Stimulated activated CD4-positive, alpha-beta T cell treated with anti-CD3 and anti-CD28 coated beads, Interleukin-1b, Interleukin-23, amount 100 ng/mL, for 1 hour (primary cell): ENCODE measurements at places on chromosomes 16 and 17.
A peak's percentile ranks its signal among the peaks of the same experiment; 100 is the strongest.

DNA sequence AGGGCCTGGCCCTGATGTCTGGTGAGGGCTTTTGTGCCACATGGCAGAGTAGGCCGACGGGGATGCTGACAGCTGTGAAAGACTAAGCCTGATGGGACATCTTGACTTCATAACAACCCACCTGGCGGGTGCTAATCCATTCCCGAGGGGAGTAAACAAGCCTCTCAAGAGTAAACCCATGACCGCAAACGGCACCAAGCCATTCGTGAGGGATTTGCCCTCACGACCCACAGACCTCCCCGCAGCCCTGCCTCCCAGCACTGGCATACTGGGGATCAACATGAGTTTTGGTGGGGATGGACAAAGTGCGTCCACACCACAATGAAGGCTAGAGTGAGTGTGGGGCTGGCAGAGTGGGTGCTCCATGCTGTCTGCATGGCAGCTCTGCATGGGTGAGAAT lies 11.7 kb downstream of the RNF213 start:
- no peak for DNase-seq

GRCh38 chr17:39231591-39232551 lies 6.1 kb upstream of the STAC2 start:
- peak; percentile 36 for DNase-seq

GRCh38 chr16:27549464-27549745 lies 308 bp downstream of the GTF3C1 start:
- peak; percentile 3 for DNase-seq

GRCh38 chr16:26768385-26769010 lies 298.2 kb upstream of the C16orf82 start:
- DNase-seq: no peak

- no peak for DNase-seq
These were observed 28.4 kb downstream of the SLC25A10 start for GRCh38 chr17:81740395-81740961.

DNA sequence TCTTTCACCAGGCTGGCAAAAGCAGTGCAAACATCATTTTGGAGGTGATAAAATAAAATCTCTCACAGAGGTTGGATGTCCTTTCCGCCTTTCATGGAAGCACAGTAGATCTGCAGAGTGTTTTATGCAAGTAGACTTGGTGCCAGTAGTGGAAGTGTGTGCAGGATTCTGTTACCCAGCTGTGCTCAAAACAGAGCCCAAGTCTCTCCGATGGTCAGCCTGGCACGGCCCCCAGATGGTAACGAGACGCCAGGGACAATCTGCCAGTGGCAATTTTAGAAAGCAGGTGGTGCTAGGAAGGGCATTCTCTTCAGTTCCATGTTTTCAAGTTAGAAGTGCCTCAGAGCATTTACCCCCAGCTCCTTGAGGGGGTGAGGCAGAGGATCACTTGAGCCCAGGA lies 1.5 kb upstream of the MTHFSD start:
- no peak for DNase-seq

DNA sequence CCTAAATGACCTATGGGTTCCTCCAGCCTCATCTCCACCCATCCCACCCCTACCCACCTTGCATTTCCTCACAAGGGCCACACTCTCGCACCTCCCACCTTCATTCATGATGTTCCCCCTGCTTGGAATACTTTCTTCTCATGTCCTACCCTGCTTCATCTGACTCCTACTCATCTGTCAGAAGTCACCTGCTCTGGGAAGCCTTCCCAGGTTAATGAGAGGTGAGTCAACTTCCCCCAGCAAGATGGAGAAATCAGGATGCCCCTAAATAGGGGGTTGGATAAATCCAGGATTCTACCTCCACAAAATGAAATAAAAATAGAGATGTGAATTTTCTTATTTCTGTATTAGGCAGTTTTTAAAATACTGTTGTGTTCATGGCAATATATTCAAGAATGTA lies 51.0 kb upstream of the WSB1 start:
- DNase-seq: no peak

DNA sequence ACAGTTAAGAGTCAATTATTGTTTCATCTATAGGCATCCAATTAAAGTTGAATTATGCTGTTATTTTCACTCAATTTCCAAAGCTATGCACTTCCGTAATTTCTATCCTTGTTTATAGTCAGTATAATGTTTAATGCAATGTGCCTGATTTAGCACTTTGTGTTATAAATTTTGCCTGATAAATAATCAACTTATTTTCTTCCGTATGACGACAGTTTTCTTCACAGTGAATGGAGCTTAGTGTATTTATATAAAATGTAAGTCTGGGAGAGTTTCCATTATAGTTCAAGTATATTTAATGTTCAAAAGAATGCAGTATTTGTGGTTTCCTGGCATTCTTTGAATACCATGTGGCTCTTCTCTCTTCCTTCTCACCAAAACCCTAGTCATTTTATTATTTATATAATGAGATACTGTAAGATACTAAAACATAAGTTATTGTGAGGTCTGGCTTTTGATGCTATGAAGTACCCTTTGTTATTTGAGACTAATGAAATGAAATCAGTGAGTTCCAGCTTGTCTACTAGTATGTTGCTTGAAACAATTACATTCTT lies 240.6 kb downstream of the PRKCA start:
- no peak for DNase-seq

DNA sequence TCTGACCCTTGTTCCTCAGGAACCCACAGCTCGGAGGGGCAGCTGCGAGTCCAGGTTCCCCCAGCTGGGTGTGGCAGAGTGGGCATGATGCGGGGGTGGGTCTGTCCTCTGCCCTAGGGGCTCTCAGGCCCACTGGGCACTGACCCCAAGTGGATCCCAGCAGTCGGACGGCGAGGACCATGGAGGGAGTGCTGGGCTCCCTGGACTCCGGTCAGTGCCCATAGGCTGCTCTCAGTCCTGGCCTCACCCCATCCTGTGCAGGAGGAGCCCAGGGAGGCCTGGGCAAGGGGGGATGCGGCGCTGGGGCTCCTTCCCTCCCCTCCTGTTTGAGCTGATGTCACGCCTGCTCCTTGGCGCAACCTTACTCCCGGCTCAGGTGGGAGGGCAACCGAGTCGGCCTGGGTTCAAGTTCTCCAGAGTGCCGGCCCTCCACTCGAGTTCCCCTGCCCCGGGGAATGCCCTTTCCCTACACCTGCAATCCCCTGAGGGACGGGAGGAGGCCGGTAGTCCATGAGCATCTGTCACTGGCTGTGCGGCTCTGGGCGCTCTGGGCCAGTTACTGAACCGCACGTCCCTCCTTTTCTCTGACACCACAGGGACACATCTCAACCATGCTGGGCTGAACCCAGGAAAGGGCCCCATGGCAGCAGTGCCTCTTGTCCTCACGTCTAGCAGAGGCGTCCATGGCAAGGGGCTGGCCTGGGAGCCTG lies 52.6 kb upstream of the ACSF3 start:
- DNase-seq: no peak

DNA sequence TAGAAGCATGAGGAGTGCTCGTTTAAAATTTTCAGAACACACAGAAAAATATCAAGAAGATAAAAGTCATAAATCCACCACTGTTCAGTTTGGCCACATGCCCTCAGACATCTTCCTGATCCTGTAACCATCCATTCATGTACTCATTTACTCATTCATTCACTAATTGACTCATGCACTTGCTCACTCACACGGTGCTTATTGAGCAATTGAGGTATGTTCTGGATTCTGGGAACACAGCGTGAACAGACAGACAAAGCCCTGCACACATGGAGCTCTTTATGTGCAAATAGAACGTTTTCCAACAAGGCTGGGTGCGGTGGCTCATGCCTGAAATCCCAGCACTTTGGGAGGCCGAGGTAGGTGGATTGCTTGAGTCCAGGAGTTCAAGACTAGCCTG lies 10.2 kb upstream of the NATD1 start:
- no peak for DNase-seq

- no peak for DNase-seq
These were observed 30.3 kb downstream of the CACNA1H start for GRCh38 chr16:1182950-1183907.

GRCh38 chr16:1787322-1788094 lies 4.7 kb downstream of the NUBP2 start:
- DNase-seq: no peak

DNA sequence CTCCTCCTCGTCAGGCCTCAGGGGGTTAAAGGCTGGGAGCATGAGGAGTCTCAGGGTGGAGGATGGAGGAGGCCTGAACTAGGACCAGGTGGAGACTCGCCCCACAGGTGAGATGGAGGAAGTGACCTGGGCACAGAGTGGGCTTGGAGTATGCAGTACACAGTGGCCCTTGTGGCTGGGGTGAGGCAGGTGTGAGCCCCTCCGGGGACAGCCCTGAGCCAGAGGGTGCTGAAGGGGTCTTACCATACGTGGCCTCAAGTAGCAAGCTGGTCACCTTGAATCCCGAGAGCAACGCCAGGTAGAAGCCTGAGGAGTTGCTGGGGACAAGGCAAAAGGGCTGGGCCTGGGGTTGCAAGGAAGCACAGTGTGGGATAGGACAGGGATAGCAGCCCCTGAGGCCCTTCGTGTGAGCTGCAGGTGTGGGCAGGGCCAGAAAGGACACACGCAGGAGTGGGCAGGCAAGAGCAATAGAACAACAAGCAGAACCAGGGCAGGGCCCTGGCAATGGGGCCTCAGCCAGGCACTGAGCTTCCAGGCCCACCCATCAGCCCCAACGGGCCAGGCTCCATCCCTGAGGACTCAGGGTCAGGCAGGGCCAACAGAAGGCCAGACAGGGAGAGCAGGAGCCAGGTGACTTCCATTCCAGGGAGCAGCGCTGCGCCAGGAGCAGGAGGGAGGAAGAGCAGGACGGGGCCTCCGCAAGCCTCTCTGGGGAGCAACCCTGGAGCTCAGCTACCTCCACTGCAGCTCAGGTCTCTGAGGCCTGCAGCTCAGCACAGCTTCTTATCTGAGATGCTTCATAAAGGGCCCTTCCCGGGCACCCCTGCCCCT lies 64.2 kb upstream of the TNRC6C start:
- DNase-seq: no peak

DNA sequence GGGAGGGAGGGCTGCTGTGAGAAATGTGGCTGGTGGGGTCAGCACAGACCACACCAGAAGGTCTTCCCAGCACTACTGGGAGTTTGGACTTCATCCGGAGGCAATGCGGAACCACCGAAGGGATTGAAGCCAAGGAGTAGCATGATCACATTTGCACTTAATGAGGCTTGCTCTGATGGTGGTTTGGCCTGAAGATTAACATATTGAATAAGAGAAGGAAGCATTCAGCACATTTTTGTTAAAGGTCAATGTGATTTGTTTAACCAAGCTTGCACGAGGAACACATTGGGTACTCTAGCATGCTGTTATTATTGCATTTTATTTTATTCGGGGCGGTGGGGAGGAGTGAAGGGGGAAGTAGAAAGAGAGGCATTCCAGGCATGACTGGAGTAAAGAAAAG lies 378.6 kb downstream of the UTP18 start:
- no peak for DNase-seq

DNA sequence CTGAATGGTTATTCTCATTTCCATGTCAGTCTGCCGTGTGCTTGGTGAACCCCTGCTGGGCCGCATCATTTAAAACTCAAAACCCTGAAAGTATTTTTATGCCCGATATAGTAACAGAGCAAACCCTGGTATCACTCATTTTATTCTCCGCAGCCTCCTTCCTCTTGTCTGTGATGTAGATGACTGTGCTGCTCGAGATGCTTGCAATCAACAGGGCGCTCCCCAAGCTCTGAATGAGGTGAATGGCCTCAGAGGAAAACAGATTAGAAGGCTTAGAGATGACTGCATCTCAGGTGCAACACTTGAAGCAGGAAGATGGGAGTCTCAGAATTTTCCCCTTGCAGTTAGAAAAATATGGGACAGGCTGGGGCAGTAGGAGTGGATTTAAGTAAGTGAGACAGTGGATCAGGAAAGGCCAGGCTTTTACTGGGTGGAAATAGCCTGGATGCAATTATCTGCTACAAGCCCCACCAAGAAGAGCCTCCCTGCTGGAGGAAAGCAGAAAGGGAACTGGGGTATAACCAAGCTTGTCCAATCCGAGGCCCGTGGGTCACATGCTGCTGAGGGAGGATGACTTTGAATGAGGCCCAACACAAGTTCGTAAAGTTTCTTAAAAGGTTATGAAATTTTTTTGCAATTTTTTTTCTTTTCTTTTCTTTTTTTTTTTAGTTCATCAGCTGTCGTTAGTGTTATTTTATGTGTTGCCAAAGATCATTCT lies 166.9 kb downstream of the CDH13 start:
- DNase-seq: no peak

- no peak for DNase-seq
These were observed 26.2 kb downstream of the ABCC3 start for GRCh38 chr17:50660887-50661345.

DNA sequence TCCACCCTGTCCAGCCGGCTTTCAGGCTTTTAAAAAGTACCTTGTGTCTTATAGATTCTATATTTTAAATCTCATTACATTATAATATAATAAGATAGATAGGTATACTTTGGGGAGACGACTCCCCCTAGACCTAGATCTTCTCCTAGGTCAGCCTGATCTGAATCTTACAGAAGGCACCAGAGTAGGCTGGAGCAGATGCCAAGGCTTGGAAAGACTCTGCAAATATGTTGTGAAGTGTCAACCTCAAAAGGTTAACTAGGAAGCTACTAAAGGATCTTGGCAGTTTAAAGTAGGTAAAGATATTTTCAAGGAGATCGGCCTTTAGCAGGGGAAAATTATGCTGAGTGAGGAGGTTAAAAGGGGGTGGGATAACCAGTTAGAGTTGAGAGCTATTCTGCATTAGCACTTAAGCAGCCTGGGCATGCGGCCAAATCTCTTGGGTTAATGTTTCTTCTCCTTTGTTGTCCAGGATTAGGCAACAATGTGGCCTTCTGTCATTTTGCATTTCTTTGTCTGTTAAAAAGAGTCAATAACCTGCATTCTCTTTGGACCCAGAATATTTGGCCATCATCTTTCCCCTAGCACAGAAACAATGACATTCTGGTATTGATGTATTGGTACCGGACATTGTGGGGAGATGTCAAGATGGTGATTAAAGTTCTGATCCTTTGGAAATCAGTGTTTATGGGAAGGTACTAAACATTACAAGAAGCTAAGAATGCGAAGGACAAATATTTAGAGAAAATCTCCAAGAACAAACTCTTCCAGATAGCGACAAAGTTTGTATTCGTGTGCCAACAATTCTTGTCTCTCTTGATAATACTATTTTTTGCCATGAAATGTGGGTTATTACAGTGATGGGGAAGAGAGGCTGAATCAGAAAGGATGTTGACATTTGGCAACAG lies 51.2 kb upstream of the DHX40 start:
- no peak for DNase-seq

- no peak for DNase-seq
These were observed 15.5 kb downstream of the ASIC2 start for GRCh38 chr17:33277436-33278100.

DNA sequence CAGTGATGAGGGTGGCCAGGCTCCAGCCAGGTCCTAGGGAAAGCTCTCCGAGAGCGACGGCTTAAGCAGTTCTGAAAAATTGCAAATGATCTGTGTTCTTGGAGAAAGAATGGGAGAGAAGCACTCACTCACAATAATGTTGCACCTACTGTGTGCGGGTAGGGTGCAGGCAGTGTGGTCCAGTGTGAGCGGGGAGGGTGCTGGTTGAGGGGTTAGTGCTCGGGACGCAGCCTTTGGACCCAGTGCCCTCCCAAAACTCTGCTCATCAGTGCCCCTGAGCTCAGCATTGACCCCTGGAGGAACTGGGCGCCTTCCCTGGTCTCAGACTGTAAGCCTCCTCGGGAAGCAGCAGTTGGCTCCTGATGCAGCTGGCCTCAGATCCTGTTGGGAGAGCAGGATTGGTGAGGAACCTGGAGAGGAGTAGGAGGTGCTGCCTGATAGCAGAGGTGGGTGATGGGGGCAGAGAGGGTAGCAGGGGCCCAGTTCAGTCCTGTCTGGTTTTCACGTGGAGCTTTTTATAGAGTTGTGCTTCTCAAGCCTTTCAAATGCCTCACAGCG lies 23.6 kb upstream of the ZNF750 start:
- DNase-seq: no peak
